ENCODE measurements at places on chromosomes 2 and 18.

DNA sequence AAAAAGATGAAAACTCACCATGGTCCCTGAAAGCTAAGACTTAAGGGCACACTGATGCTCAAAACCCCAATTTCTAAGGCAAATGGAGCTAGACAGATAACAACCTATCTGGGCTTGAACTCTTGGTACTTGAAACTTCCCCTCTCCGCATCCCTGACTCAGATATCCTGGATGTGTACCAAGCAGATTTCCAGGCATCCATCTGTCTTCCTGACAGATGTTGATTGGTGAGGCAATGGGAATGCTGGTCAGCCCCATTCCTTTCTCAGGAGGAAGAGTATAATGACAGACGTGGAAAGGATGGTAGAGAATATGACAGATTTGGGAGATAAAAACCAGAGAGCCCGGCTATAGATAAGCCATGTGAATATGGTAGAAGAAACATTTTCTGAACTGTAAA is 69.2 kb downstream of the ADD2 start:
- no peak for DNase-seq

GRCh38 chr2:98013407-98014042 is 17.8 kb upstream of the TMEM131 start:
- no peak for DNase-seq

- no peak for DNase-seq
Measured at GRCh38 chr2:73173781-73174180, 28.6 kb upstream of the NOTO start.

DNA sequence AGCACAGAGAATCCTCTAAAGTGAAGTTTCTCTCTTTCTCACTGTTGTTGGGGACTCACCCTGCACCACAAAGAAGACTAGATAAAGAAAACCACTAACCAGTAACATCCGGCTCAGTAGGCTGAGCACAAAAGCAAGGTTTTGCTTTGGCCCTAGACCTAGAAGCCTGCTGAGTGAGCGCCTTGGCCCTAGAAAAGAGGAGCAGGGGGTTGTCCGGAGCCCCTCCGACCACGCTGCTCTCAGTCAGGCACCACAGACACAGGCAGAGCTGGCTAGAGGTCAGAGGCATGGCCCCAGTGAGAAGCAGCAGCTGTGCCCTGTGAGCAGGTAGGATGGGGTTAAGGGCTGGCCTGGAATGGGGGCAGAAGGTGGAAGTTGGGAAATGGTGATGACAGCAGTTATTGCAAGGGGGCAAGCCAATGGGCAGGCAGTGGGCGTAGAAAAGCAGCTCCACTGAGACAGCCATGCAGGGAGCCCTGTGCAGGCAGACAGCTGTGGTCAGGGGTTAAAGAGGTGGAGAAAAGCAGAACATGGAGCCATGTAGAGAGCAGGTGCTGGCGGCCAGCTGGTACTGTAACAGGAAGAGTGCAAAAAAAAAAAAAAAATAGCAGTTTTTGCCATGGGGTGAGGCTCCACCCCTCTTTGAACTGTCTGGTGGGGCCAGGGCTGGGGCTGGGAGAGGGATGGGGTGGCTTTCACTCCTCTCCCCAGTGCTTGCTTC is 36.9 kb upstream of the SLC14A1 start:
- DNase-seq, result no peak

DNA sequence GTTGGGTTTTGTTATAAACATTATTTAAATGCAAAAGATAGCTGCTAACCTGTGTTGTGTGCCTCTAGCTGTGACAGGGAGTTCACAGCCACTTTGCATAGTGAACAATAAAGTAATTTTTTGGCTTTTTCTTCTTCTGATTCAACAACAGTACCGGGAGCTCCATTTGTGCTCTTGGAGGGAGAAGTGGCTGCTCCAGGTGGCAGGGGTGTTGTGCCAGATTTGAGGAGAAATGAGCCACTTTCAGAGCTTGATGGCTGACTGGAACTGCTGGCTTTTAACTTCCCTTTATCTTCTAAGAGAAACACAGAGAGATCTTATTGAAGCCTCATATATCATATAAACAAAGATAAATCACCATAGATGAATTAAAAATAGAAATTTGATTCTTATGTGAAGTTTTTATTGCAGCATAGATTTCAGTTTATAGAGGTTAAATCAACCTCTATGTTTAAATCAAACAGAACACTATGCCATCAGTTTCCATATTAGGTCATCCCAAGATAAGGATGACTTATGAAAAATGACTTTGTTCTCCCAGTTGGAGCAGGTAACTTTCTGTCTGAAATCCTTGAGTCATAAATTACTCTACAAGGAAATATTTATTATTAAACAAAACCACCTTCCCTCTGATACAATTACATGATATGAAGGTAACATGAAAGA is 182.0 kb upstream of the SESTD1 start:
- DNase-seq, result no peak

Data from amniotic stem cell (primary cell).